Aorta (tissue), 5 donors: ENCODE measurements at places on chromosomes 3 and 15. TPM values are rescaled to one million over a fixed set of nuclear protein-coding genes. Genes with fewer than 3 reads are reported as not detected.

The BCHE gene
- 0.08 TPM for polyA plus RNA-seq

The B3GALNT1 gene
- polyA plus RNA-seq, result 14.8 TPM

The GRK7 gene
- not detected for polyA plus RNA-seq

The ATP8B4 gene
- polyA plus RNA-seq, result 0.20 TPM

The PAK6 gene
- not detected for polyA plus RNA-seq

The GOLGA6B gene
- polyA plus RNA-seq, result not detected

The TTLL13 gene
- not detected for polyA plus RNA-seq

The TNFSF10 gene
- 8.0 TPM for polyA plus RNA-seq

The CACNA2D2 gene
- 1.7 TPM for polyA plus RNA-seq

The GABRR3 gene
- polyA plus RNA-seq, result not detected

The KCNAB1 gene
- 12.9 TPM for polyA plus RNA-seq

The LIPH gene
- 3.6 TPM for polyA plus RNA-seq

The GMPPB gene
- 24.6 TPM for polyA plus RNA-seq

The ERC2 gene
- not detected for polyA plus RNA-seq

The PDE12 gene
- 3.1 TPM for polyA plus RNA-seq

The ABCF3 gene
- 75.6 TPM for polyA plus RNA-seq

The ASB14 gene
- 0.08 TPM for polyA plus RNA-seq

The SLC6A20 gene
- not detected for polyA plus RNA-seq

The PCBP4 gene
- 124 TPM for polyA plus RNA-seq

The GOLGA8B gene
- polyA plus RNA-seq, result 5.8 TPM

The GMNC gene
- polyA plus RNA-seq, result not detected

The MAP1A gene
- 5.2 TPM for polyA plus RNA-seq

The SOX2 gene
- 0.13 TPM for polyA plus RNA-seq

The GOLGA8Q gene
- 4.6 TPM for polyA plus RNA-seq

The ISLR gene
- polyA plus RNA-seq, result 24.8 TPM

The ADAMTS9 gene
- 21.9 TPM for polyA plus RNA-seq

The LRRFIP2 gene
- polyA plus RNA-seq, result 51.1 TPM

The FGD5 gene
- polyA plus RNA-seq, result 2.5 TPM

The MPI gene
- 28.0 TPM for polyA plus RNA-seq

The XIRP1 gene
- polyA plus RNA-seq, result 0.13 TPM

The XCR1 gene
- polyA plus RNA-seq, result not detected

The EIF1B gene
- polyA plus RNA-seq, result 79.2 TPM

The HRG gene
- not detected for polyA plus RNA-seq

The TMCO5A gene
- not detected for polyA plus RNA-seq

The NR2E3 gene
- polyA plus RNA-seq, result 0.46 TPM

The TRIM42 gene
- polyA plus RNA-seq, result not detected

The SEMA7A gene
- 0.54 TPM for polyA plus RNA-seq

The IGSF10 gene
- 2.3 TPM for polyA plus RNA-seq

The PCOLCE2 gene
- 73.0 TPM for polyA plus RNA-seq

The PIGBOS1 gene
- polyA plus RNA-seq, result 15.4 TPM

The IGDCC3 gene
- not detected for polyA plus RNA-seq

The RASGRP1 gene
- not detected for polyA plus RNA-seq

The ISY1 gene
- polyA plus RNA-seq, result 23.8 TPM

The TMEM207 gene
- polyA plus RNA-seq, result not detected

The PPARG gene
- 17.0 TPM for polyA plus RNA-seq

The PLOD2 gene
- polyA plus RNA-seq, result 15.4 TPM

The FAM107A gene
- polyA plus RNA-seq, result 3.8 TPM

The UCN2 gene
- polyA plus RNA-seq, result 6.8 TPM

The GOLGA6L10 gene
- 2.7 TPM for polyA plus RNA-seq

The CORO2B gene
- polyA plus RNA-seq, result 1.8 TPM

The CELSR3 gene
- polyA plus RNA-seq, result 1.3 TPM
